ENCODE measurements at places on chromosomes 4 and X. TPM values are rescaled to one million over a fixed set of nuclear protein-coding genes. Genes with fewer than 3 reads are reported as not detected.

DNA sequence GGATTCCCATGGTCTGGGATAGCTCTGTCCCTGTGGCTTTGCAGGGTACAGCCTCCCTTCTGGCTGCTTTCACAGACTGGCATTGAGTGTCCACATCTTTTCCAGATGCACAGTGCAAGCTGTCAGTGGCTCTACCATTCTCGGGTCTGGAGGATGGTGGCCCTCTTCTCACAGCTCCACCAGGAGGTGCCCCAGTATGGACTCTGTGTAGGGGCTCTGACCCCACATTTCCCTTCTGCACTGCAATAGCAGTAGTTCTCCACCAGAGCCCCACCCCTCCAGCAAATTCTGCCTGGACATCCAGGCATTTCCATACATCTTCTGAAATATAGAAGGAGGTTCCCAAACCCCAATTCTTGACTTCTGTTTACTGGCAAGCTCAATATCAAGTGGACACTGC is 50.2 kb upstream of the GRID2 start:
- H3K27me3 ChIP-seq, result no peaks in the 10 kb centered on the region
- no peak for DNase-seq
- H3K4me1 ChIP-seq, result no peaks in the 10 kb centered on the region
- H3K27ac ChIP-seq, result no peak overlapping the region
- no peaks in the 10 kb centered on the region for H3K36me3 ChIP-seq

- no peak overlapping the region for H3K27ac ChIP-seq
- peaks cover 8% of the 10 kb centered on the region for H3K4me1 ChIP-seq
- H3K27me3 ChIP-seq, result no peaks in the 10 kb centered on the region
- no peak for DNase-seq
- H3K36me3 ChIP-seq, result no peaks in the 10 kb centered on the region
These were observed 61.7 kb upstream of the CBR4 start for GRCh38 chr4:169071747-169072146.

Gene CLNK
- total RNA-seq, result 1.0 TPM

Gene USP17L26
- not detected for total RNA-seq

Gene MSX1
- not detected for total RNA-seq

- H3K27ac ChIP-seq, result no peak overlapping the region
- no peaks in the 10 kb centered on the region for H3K4me1 ChIP-seq
- H3K27me3 ChIP-seq, result peaks cover 2% of the 10 kb centered on the region
These were observed 4.9 kb downstream of the ENPEP start for GRCh38 chr4:110480746-110481271.

DNA sequence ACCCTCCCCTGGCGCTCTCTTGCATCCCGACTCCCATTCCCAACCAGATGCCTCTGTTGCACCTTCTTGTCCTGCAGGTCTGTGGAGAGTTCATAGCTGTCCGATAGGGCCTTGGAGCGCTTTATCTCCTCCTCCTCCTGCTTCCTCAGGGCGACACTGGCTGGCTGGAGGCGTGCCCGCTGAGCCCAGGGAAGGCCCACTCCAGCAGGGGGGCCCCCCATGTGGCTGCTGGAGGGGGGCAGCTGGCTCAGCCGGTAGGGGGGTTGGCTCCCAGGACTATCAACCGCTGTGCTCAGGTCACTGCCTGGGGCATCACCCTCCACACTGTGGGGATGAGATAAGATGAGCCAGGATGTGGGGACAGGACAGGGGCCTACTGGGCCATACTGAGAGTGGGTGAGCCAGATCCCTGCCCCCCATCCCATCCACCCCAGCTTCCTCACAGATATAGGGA is 25.6 kb downstream of the IQSEC2 start:
- H3K27me3 ChIP-seq, result no peaks in the 10 kb centered on the region
- DNase-seq, result no peak
- no peak overlapping the region for H3K27ac ChIP-seq
- no peaks in the 10 kb centered on the region for H3K36me3 ChIP-seq
- no peaks in the 10 kb centered on the region for H3K4me1 ChIP-seq
- no peak overlapping the region for H3K4me3 ChIP-seq

Gene SPOCK3
- total RNA-seq, result not detected

DNA sequence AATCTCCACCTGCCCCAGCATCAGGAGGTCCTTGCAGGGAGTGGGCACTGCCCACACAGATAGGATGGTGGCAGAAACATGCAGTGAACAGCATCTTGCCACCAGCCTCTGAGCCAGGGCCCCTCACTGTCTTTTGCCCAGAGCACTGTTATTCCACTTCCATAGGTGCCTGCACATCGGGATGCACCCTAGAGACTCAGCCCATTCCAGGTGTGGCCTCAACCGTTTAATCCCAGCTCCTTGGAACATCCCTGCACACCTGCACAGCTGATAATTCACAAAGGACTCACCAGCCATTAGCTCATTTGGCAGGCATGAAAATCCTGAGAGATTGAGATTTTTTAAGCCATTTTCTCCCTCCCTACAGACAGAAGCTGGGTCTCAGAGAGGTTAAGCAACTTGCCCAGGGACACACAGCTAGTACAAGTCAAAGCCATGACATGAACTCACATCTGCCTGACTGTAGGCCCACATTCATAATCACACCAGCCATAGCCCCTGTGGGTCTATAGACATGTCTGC is 116.3 kb downstream of the EFNB1 start:
- H3K27me3 ChIP-seq, result no peaks in the 10 kb centered on the region
- H3K4me1 ChIP-seq, result no peaks in the 10 kb centered on the region
- no peak overlapping the region for H3K27ac ChIP-seq
- H3K4me3 ChIP-seq, result no peak overlapping the region
- no peaks in the 10 kb centered on the region for H3K36me3 ChIP-seq
- DNase-seq, result no peak

Gene GAB3
- 89.8 TPM for total RNA-seq

GRCh38 chrX:14354521-14354920 is 174.8 kb upstream of the GLRA2 start:
- H3K36me3 ChIP-seq, result no peaks in the 10 kb centered on the region
- no peak overlapping the region for H3K27ac ChIP-seq
- H3K4me3 ChIP-seq, result no peak overlapping the region
- H3K27me3 ChIP-seq, result no peaks in the 10 kb centered on the region
- H3K4me1 ChIP-seq, result no peaks in the 10 kb centered on the region
- no peak for DNase-seq

DNA sequence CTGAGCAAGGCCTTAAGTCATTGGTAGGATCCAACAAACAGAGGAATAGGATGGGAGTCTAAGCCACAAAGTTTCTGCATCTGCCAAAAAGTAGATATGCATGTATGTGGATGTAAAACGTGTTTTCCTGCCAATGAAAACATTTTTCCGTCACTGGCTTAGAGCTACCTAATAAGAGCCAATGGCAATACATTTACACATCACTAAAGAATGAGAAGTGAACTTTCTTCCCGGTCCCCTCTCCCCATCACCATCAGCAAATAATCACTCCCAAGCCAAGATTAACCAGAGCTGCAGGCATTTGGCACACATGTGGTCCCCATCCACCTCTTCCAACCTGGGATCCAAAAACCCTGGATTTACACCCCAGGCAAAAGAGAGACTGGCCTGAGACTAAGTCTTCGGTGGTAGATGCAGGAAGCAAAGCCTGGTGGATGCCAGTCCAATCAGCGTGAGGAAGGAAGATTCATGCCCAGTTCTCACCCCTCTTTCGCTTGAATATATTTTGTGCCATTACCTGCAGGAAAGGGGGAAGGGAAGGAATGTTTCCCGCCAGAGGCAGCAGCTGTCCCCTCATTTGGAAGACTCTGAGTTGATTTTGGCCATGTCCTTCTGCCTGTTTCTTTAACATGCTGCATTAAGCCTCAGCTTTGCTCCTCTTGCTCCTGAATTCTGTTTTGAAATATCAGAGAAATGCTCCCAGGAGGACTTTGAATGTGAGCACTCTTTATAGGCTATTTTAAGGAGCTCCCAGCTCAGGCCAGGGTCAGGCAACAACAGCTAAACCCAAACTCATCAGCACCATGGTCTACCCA is 131.4 kb downstream of the CHIC2 start:
- H3K27ac ChIP-seq, result no peak overlapping the region
- DNase-seq, result no peak
- H3K27me3 ChIP-seq, result no peaks in the 10 kb centered on the region
- H3K4me1 ChIP-seq, result no peaks in the 10 kb centered on the region
- H3K4me3 ChIP-seq, result no peak overlapping the region

GRCh38 chr4:86357608-86358007 is 2.2 kb downstream of the MAPK10 start:
- no peaks in the 10 kb centered on the region for H3K27me3 ChIP-seq
- no peak overlapping the region for H3K27ac ChIP-seq
- DNase-seq, result no peak
- no peak overlapping the region for H3K4me3 ChIP-seq

DNA sequence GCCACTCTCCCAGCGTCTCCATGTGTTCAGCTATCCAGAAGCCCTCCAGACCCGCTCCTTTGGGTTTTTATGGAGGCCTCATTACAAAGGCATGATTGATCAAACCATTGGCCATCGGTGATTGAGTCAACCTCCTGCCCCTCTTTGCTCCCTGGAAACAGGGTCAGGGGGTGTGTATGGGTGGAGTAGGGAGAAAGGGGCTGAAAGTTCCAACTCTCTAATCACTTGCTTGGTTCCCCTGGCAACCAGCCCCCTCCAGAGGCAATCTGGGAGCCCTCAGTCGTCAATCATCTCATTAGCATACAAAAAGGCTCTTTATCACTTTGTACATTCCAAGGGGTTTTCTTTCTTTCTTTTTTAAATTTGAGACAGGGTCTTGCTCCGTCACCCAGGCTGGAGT is 2.3 kb downstream of the TRIM2 start:
- peaks cover 9% of the 10 kb centered on the region for H3K4me1 ChIP-seq
- no peaks in the 10 kb centered on the region for H3K36me3 ChIP-seq
- DNase-seq, result no peak
- H3K27me3 ChIP-seq, result no peaks in the 10 kb centered on the region
- H3K4me3 ChIP-seq, result no peak overlapping the region

Measured in natural killer cell (primary cell).